ENCODE measurements at places on chromosomes 7 and 10.

DNA sequence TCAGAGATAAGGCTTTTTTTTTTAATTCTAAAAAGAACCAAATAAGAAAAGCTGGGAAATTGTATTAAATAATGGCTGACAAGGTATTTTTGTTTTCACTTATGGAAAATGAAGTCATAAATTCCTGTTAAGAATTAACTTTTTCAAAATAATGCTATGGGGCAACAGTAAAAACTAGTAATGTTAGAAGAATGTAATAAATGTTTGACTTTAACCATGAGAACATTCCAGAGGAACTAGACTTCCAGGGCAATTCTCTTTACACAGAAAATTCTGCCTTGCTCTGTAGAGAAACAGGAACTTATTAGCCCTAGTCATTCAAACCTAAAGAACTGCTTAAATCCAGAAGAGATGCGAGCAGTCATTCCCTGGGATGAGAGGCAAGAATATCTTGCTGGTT, 571.1 kb downstream of the IPMK start:
- DNase-seq, result peak; percentile 48

DNA sequence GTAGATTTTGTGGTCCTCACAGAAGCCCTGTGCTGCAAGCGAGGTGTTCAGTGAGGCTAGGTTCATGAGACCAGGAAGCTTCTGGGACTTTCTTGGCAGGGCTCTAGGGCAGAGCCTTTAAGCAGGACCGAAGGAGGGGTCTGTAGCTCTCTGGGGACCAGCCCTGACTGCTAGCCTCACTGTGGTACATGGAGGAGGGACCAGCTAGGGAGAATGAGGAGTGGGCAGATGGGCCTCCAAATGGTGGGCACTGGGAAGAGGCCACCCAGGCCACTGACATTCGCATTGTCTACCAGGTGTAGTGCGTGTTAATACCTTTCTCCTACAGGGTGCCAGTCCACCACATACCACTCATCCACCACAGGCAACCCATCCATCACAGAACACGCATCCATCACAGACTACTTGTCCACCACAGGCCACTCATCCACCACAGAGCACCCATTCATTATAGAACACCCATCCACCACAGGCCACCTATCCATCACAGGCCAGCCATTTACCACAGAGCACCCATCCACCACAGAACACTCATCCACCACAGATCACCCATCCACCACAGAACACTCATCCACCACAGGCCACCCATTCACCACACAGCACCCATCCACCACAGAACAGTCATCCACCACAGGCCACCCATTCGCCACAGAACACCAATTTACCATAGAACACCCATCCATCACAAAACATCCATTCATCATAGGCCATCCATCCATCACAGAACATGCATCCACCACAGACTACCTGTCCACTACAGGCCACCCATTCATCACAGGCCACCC, 31.6 kb upstream of the ZNF488 start:
- DNase-seq, result no peak

GRCh38 chr7:144497282-144497681, 93.8 kb upstream of the NOBOX start:
- no peak for DNase-seq

DNA sequence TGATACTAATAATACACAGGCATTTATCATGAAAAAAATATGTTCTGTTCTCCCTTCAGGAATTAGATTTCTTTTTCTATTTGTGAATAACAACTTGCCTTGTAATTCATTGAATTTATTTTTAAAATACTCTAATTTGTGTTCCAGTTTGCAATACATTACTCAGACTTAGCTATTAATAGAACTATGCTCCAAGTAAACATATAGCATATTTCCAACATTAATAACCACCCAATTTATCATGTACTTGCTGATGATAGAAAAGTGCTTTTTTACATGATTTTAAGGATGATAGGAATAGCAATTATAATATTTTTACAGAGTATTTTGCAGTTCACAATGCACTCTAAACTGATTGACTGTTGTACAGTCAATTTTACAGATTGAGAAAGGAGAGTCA, 338.8 kb upstream of the SEMA3D start:
- DNase-seq, result no peak

DNA sequence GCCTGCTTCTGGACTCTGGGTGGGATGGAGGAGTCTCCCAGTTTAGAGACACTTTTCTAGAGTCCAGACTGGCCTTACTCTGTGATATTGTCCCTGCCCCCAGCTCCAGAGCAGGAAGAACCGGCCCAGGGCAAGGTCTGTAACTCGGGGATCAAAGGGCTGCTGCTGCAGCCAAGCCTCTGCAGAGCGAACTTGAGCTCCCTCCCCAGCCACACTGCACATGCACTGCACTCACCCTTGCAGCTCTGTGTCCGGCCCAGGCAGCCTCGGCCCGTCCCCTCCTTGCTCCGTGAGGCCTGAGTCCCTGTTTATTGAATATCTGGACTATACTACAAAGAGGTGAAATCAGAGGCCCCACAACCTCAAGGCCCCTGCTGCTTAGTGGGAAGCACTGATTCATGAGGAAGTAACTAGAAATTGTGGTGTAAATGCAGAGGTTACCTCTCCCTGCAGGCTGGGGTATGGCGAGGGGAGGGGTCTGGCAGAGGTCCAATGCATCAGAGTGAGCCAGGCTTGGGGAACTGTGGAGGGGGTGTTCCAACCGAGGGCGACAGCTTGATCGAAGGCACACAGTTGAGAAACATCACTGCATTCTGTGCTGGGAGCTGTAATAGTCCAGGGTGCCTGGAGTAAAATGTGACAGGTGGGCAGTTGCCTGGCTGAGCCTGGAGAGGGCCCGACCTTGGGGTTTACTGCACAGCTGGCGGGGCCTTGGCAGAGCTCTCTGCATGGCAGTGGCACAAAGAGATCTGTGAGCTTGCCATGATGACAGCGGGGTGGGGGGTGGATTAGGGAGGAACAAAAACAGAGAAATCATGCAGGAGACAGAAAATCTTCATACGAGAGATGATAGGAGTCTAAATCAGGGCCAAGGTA, 49.1 kb downstream of the AOC1 start:
- DNase-seq, result peak; percentile 83

GRCh38 chr10:123519861-123520260, 146.3 kb upstream of the GPR26 start:
- no peak for DNase-seq

GRCh38 chr7:20828947-20829346, 42.3 kb upstream of the SP8 start:
- no peak for DNase-seq

- DNase-seq, result no peak
Observed at GRCh38 chr7:18873734-18874336, 243.6 kb downstream of the TWIST1 start.

GRCh38 chr7:101185258-101185839, 5.3 kb upstream of the NAT16 start:
- peak; percentile 35 for DNase-seq

DNA sequence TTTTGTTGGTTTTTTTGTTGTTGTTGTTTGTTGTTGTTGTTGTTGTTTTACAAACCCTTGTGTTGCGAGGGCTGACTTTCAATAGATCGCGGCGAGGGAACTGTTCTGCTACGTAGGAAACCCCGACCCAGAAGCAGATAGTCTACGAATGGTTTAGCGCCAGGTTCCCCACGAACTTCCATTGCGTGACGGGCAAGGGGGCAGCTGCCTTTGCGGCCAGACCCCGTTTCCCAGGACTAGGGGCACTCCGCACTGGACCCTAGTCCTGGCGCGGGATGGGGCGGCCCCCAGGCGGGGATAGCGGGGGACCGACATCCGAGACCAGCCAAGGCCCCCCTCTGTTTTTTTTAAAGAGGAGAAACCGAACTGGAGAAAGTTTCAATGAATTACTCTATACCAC, 119.6 kb downstream of the LRRTM3 start:
- no peak for DNase-seq

DNA sequence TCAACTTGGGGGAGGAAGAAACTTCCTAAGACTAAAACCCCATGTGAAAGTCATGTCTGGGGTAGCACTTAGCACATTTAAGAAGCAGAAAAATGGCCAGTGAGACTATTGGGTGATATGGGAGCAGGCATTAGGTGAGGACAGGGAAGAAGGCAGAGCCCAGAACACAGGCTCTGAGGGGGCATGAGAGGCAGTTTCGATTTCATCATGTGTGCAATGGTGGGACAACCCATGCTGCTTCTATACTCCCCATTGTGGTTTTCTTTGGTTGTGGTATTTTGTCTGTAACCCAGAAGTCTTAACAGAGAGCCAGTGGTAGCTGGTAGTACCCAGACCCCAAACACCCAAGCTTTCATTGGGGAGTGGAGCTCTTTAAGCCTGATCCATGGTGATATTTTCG, 752.0 kb downstream of the GRID1 start:
- no peak for DNase-seq

DNA sequence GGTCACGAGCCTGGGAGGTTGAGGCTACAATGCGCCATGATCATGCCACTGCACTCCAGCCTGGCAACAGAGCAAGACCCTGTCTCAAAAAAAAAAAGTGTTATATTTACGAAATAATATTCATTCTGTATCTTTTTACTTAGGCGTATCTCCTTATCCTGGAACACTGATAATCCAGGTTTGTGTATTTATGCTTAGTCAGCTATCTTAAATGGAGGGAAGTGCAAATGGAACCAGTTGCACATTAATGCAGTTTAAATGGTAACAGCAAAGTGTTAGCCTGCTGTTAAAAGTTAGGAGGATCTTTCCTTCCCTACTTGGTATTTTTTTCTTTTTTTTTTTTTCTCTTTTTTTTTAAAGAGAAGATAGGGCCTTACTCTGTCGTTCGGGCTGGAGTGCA, 36.0 kb upstream of the RBM20 start:
- no peak for DNase-seq

GRCh38 chr7:42236976-42237810, at the start of gene GLI3:
TSS of gene GLI3 (minus strand) at chr7:42237209. CDS start at chr7:42223253, 13,956 bp downstream.
- DNase-seq, result peak; percentile 8

DNA sequence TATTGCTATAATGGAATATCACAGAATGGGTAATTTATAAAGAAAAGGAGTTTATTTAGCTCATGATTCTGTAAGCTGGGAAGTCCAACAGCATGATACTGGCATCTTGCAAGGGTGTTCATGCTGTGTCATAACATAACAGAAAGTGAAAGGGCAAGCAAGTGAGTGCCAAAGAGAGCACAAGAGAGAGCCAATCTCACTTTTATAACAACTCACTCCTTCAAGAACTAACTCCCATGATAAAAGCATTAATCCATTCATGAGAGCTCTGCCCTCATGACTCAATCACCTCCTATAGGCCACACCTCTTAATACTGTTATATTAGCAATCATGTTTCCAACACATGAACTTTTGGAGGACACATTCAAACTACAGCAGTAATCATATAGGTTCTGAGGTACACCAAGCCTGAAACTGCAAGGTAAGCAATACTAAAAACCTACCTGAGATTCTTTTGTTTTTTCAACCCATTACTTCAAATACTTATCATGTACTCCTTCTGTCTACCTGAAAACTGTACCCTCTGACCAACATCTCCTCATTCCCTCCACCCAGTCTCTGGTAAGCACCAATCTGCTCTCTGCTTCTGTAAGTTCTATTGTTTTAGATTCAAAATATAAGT, 219.7 kb downstream of the MTERF1 start:
- DNase-seq, result no peak

DNA sequence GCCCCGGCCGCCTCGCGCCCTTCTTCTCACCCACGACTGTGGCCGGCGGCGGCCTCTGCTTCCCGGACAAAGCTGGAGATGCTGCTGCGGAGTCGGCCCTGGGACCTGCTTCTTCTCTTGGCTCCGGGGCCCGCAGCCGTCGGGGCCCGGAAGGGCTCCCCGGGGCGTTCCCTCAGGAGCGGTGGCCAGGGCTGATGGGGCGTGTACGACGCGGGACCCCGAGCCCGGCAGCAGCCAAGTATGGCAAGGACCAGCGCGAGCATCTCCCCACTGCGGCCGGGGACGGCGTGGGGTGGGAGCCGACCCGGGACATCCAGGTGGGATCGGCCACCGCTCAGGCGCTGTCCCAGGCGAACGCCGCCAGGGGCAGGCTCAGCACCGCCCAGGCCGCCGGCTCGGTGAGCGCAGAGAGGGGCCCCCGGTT, 27.6 kb upstream of the BMS1 start:
- no peak for DNase-seq

GRCh38 chr10:19054289-19054835, 5.8 kb downstream of the MALRD1 start:
- peak; percentile 63 for DNase-seq

DNA sequence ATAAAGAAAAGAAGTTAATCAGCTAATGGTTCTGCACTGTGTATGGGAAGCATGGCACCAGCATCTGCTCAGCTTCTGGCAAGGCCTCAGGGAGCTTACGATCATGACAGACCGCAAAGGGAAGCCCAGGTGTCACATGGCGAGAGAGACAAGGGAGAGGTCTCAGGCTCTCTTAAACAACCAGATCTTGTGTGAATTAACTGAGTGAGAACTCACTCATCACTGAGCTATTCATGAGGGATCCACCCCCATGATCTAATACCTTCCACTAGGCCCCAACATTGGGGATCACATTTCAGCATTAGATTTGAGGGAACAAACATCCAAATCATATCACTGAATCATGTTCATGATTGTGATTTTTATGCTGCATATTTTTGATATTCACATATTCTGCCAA, 5.8 kb downstream of the USP54 start:
- no peak for DNase-seq

GRCh38 chr10:1401071-1401965, 336.0 kb downstream of the ADARB2 start:
- DNase-seq, result no peak

GRCh38 chr7:29194206-29194593, 375 bp upstream of the CHN2 start:
- no peak for DNase-seq

GRCh38 chr10:75765789-75766096, 334.3 kb downstream of the LRMDA start:
- DNase-seq, result no peak

- no peak for DNase-seq
Observed at GRCh38 chr10:97007417-97007816, 175.3 kb downstream of the LCOR start.

GRCh38 chr10:11831520-11831951, 8.4 kb downstream of the PROSER2 start:
- DNase-seq, result no peak

- no peak for DNase-seq
Observed at GRCh38 chr10:97333351-97333600, 1.3 kb downstream of the FRAT2 start.

DNA sequence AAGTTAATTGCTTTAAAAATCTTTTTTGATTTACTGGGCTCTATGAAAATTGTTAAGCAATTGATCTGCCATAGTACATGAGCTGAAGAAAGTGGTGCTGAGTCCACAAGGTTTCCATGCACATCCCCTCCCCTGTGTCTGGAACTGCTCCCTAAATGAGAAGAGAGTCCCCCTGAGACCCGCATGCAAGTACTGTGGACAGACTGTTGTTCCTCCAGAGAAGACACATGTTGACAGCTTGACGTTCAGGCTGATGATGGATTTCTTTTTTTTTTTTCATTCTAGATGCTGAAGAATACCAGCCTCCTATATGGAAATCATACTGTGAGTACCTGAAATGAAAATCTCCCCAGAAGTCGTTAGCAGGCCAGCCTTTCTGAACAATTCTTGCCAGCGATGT, 159.8 kb downstream of the CHN2 start:
- no peak for DNase-seq

All from small intestine (tissue), 16 donors.